ENCODE measurements at places on chromosomes 5 and 9.

GRCh38 chr5:95646569-95647431, at the start of gene RFESD:
TSS of gene RFESD (plus strand) at chr5:95646777. CDS start at chr5:95652272, 5,495 bp downstream.
- DNase-seq = peak; percentile 98

- DNase-seq = no peak
Observed at GRCh38 chr5:15074651-15075050, 203.1 kb upstream of the ANKH start.

GRCh38 chr5:124825983-124826337, 79.5 kb upstream of the ZNF608 start:
- DNase-seq = no peak

DNA sequence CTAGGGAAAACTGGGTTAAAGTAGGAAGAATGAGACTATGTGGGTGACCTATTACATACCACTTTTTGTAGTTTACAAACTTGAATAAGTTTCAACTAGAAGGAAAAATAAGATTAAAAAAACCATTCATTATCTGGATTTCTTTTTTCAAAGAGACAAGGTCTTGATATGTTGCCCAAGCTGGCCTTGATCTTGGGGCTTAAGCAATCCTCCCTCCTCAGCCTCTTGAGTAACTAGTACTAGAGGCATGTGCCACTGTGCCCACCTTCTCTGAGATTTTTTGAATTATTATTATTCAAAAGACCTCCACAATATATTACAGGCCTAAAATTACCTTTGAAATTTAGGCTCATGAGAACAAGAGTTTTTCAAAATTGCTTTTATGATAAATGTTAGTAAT, 63.2 kb downstream of the NR2F1-AS1 start:
- DNase-seq = no peak

DNA sequence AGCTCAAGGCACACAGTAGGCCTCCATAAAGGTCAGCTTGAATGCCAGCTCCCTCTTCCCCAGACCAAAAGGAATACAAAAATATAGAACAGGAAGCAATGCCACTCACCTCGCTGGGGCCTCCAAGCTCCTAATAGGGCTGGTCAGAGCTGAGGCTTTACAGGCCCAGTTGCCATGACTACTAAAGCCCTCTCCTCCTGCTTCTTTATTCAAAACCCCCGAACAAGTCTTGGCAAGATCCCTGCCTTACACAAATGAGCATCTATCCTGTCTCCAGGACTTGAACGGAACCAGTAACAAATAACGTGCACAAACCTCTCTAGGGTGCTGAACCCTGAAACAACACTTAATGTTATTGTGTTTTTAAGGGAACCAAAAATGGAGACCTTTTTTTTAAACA, 136.3 kb downstream of the SIL1 start:
- no peak for DNase-seq

- no peak for DNase-seq
Observed at GRCh38 chr9:136078024-136078423, 17.1 kb downstream of the NACC2 start.

DNA sequence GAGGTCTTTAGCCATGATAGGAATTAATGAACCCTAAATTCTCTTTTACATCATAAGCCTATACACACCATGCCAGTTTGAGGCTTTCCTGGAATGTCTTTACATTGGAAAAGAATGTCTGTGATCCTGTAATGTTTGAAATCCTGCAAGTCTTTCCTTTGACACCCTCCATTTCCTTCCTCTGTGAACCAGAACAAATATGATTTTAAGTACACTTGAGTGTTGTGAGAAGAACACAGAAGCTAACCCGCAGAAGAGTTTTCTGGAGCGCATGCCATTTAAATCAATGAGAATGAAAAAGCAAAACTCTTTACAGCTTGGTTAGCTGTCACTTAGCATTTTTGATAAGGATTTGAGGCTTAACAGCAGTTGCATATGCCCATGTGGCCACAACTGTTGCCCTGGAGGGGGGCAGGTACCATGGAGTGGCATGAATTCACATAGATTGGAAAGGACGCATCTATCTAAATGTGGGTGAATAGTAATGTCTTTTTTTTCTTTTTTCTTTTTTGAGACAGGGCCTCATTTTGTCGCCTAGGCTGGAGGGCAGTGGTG, 372.6 kb downstream of the KDM4C start:
- DNase-seq = no peak

All from activated CD4-positive, alpha-beta T cell treated with anti-CD3 and anti-CD28 coated beads, Interleukin-10, Interleukin-2, amounts not matched to agents 100 ng/mL and 50 ng/mL, durations not matched to agents 16 hours and 8 hours (primary cell).